ENCODE measurements at places on chromosomes 2 and 18. TPM values are rescaled to one million over a fixed set of nuclear protein-coding genes. Genes with fewer than 3 reads are reported as not detected.

- peaks cover 19% of the 10 kb centered on the region for H3K4me1 ChIP-seq
- no peaks in the 10 kb centered on the region for H3K27me3 ChIP-seq
- DNase-seq: no peak
- H3K27ac ChIP-seq: no peak overlapping the region
Measured at GRCh38 chr2:171267855-171268629, 107.3 kb upstream of the TLK1 start.

DNA sequence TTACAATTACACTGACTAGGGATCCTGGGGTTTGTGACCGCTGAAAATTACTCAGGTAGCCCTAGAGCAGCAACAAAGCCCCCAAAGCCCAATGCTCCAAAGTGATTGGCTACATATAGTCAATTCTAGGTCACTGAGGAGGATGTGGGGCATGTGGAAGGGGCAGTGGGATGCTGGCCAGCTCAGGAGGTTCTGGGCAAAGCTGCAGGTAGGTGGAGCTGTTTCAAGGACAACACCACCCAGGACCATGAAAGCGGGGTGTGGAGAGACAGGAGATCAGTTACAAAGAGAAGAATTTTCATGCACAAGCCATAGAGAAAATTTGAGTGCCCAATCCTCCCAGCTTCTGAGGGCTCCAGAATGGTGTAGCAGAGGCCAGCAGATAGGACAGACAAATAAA, 75.0 kb upstream of the CCDC85A start:
- H3K4me3 ChIP-seq: no peak overlapping the region
- H3K27ac ChIP-seq: no peak overlapping the region
- H3K4me1 ChIP-seq: no peaks in the 10 kb centered on the region

GRCh38 chr2:232117413-232117812, 155.9 kb downstream of the DIS3L2 start:
- H3K4me3 ChIP-seq: no peak overlapping the region
- no peaks in the 10 kb centered on the region for H3K27me3 ChIP-seq
- H3K4me1 ChIP-seq: peaks cover 4% of the 10 kb centered on the region
- H3K36me3 ChIP-seq: peaks cover 6% of the 10 kb centered on the region
- DNase-seq: no peak

DNA sequence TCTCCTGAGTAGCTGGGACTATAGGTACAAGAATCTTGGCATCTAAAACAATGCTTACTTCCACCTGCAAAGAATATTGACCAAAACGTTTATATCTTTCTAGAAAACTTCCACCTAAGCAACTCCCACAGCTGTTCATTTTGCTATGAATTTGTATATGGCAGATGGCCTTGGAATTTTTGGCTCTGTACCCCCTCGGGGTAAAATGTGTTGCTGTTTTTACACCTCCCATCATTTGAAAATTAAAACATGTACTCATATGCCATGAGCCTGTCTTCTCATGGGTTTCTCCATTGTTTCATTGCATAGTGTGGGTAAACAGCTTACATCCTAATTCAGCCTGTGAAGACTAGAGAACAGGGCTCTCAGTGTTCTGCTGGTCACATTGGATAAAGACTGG, 853.6 kb upstream of the SOX11 start:
- no peak overlapping the region for H3K4me3 ChIP-seq
- no peaks in the 10 kb centered on the region for H3K36me3 ChIP-seq
- H3K27me3 ChIP-seq: no peaks in the 10 kb centered on the region
- DNase-seq: no peak

DNA sequence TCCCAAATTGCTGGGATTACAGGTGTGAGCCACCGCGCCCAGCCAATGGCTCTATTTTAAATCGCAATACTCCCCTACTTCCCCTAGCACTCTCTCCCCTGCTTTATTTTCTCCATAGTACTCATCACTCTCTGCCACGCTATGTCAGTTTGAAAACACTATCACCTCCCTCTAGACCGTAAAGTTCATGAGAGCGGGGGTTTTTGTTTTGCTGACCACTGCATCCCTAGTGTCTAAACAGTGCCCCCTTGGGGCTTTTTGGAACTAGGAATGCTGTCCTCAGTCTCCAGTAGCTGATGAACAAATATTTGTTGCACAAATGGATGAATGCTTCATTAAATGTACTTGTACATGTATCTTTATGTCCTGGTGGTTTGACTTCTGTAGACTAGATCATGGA, 44.1 kb downstream of the ATOH8 start:
- no peak overlapping the region for H3K27ac ChIP-seq
- H3K4me1 ChIP-seq: peaks cover 14% of the 10 kb centered on the region
- H3K36me3 ChIP-seq: no peaks in the 10 kb centered on the region
- H3K4me3 ChIP-seq: no peak overlapping the region
- peak; percentile 59 for DNase-seq

DNA sequence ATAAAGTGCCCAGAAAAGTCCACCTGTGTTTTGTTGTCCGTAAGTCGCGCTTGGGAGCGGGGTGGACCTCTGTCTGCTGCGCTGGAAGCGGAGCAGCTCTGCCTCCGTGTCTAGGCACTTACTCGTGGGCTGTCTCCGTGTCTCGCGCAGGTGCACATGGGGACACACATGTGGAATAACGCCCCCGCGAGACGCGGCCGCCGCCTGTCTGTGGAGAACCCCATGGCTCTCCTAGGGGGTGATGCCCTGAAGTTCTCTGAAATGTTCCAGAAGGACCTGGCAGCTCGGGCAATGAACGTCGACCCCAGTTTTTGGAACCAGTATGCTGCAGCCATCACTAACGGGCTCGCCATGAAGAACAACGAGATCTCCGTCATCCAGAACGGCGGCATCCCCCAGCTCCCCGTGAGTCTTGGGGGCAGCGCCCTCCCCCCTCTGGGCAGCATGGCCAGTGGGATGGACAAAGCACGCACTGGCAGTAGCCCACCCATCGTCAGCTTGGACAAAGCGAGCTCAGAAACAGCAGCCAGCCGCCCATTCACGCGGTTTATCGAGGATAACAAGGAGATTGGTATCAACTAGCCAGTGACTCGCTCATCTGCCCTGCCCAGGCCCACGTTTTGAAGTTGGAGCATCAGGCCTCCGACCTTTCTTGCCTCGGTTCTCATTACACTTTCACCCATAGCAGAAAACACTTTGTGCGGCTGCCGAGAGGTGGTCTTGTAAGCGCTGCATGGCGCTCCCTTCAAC, 17.3 kb downstream of the SALL3 start:
- no peak overlapping the region for H3K27ac ChIP-seq
- H3K4me1 ChIP-seq: no peaks in the 10 kb centered on the region
- H3K36me3 ChIP-seq: no peaks in the 10 kb centered on the region
- H3K27me3 ChIP-seq: no peaks in the 10 kb centered on the region
- no peak overlapping the region for H3K4me3 ChIP-seq

- DNase-seq: peak; percentile 40
- no peak overlapping the region for H3K27ac ChIP-seq
- no peak overlapping the region for H3K4me3 ChIP-seq
- no peaks in the 10 kb centered on the region for H3K27me3 ChIP-seq
Measured at GRCh38 chr2:70069049-70069448, 18.2 kb upstream of the PCBP1 start.

DNA sequence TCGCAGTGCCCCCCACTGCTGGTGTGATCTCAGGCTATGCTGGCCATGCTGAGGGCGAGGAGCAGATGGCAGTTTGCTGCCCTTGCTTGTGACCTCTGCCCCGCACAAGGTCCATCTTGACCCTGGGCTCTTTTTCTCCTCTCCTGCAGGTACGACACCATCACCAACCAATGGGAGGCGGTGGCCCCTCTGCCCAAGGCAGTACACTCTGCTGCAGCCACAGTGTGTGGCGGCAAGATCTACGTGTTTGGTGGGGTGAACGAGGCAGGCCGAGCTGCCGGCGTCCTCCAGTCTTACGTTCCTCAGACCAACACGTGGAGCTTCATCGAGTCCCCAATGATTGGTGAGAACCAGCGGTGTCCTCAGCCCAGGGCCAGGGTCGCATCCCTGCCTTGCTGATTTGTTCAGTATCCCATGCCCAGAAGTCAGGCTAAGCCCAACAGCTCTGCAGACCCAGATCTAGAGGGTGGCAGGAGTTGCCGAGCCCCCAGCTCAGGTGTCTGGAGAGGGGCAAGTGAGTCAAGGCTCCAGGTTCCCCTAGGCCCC, 223.8 kb downstream of the ATAD2B start:
- H3K36me3 ChIP-seq: peaks cover 51% of the 10 kb centered on the region
- H3K4me3 ChIP-seq: no peak overlapping the region
- H3K4me1 ChIP-seq: no peaks in the 10 kb centered on the region
- H3K27ac ChIP-seq: no peak overlapping the region
- DNase-seq: no peak

DNA sequence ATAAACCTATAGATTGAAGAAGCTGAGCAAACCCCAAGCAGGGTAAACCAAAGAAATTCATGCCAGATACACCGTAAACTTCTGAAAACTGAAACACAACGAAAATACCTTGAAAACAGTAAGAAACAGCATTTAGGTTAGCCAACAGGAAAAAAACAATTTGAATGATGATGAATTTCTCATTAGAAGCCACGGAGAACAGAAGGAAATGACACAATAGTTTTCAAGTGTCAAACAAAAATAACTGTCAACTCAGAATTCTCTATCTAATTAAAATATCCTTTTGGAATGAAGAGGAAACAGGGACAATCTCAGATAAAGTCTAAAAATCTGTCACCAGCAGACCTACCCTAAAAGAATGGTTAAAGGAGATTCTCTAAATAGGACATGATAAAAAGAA, 37.3 kb upstream of the MALL start:
- no peak overlapping the region for H3K27ac ChIP-seq
- DNase-seq: no peak
- H3K36me3 ChIP-seq: no peaks in the 10 kb centered on the region

DNA sequence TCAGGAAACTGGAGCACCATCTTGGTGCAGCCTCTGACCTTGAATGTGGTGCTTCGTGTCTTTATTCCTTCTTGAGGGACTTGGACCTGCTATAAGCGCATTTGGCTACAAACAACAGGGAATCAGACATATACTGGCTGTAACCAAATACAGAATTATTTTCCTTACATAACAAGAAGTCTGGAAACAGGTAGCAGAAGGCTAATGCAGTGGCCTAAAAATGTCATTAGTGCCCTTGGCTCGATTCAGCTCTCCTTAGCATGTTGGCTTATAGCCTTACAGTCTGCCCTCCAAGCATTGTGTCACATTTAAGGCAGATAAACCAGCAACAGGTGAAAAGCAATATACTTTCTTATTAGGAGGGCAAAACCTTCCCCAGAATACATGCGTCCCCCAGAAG, 655.4 kb downstream of the XIRP2 start:
- DNase-seq: no peak
- no peak overlapping the region for H3K4me3 ChIP-seq
- no peaks in the 10 kb centered on the region for H3K4me1 ChIP-seq
- no peaks in the 10 kb centered on the region for H3K27me3 ChIP-seq

C1QL2 gene
- not detected for total RNA-seq

Measured in MCF 10A (cell line).